Iris pigment epithelial cell (primary cell): ENCODE measurements at places on chromosomes 1 and 21.

GRCh38 chr21:25491267-25491666 is 116.0 kb downstream of the MRPL39 start:
- no peak for DNase-seq

DNA sequence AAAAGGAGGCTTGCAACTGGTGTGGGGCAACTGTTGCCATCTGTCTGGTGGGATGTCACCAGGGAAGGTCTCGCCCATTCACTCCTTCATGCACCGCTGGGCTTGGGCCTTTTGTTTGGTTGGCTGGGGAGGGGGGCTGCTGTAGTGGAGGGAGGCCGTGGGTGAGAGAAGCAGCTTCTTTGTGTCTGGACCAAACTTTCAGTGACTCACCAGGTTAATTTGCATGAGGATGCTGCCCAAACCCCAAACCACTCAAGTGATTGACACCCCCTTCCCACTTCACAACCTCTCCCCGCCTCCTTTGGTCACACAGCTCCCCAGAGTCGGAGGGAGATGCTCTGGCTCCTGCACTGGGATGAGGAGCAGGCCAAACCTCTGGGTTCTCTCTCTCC is 19.7 kb downstream of the BTG2 start:
- DNase-seq = no peak

DNA sequence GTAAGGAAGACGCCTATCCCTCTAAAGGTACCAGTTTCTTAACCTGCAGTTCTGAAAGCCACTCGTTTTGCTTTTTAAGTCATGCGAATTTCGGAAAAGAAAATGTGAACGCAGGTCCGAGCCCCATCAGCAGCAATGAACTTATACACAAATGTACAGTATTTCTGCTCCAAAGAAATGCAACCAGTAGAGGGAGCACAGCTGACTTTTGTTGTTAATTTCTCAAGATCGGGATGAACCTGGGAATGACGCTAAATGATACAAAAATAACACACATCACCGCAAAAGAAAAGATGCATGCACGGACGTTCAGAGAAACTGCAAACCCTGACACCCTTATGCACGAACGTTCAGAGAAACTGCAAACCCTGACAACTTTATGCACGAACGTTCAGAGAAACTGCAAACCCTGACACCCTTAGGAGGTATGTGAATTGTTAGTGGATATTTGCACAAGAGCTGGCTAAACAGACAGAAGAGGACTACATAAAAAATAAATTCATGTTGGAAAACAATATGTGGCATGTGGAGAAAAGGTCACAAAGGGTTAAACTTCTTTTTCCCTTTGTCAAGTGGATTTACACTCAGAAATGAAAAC is 3.5 kb upstream of the TIAM1 start:
- DNase-seq = peak; percentile 41

DNA sequence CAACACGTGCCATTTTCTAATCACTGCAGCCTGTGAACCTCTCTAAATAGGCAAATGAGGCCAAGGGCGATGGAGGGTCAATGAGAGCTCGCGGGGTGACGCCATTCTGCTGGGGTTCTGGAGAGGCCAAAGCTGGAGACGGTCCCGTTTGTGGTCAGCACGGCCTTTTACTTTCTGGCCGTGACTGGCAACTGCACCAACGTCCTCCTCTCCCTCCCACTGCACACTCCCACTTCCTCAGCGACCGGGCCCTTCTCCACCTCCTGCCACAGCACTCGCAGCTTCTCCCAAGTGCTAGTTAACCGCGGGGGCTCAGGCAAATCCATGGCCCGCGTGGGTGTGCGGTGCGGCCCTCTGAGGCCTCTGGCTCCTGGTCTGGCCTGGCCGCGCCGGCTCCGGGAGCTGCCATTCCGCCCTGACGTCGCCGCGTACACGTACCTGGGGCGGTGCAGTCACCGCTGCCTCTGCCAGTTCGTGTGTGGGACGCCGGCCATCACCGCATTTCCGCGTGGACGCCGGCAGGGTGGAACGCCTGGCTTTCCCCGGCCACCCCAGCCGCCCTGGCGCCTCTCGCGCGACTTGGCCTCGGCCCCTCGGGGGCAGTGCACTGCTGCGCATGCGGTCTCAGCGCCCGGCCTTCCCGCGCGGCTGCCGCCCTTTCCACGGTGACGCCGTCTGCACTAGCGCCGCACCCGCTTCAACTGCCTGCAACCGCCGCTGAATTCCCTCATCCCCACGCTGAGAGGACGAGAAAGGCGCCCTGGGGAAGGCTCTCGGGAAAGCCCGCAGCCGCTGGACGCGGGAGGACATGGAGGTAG is 18.2 kb downstream of the OR2C3 start:
- no peak for DNase-seq

DNA sequence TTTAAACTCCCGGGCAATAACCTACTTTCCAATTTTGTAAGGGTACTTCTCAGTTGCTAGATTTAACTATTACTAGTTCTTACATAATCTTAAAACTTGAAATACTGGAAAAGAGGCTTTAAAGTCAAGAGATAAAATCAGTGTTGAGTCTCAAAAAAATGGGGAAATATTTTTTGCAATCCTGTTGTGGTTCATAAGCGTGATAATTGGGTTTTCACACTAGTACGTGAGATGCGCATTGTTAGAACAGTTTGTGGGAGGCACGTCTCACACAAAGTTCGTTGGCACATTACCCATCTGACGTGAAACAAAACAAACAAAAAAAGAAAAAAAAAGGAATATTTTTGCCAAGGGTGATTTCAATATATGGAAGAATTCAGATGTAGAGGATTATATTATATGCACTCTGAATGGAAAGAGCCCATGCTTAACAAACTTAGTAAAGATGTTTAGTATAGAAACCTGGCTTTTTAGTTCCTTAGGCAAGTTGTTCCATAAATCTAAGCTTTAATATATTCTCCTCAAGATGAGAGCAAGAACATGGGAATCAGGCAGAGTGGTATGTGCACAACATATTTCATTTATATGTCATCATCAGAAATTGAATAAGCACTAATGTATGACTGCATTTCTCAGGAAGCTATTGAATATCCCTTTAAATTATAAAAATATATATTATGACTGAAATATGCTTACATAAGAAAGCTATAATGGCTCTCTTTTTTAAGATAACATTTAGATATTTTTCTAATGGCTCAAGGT is 73.9 kb upstream of the TNFSF4 start:
- peak; percentile 57 for DNase-seq

GRCh38 chr1:65243491-65243890 is 65.9 kb upstream of the DNAJC6 start:
- no peak for DNase-seq

- DNase-seq = no peak
Measured at GRCh38 chr1:71600023-71600422, 519.2 kb upstream of the ZRANB2 start.

DNA sequence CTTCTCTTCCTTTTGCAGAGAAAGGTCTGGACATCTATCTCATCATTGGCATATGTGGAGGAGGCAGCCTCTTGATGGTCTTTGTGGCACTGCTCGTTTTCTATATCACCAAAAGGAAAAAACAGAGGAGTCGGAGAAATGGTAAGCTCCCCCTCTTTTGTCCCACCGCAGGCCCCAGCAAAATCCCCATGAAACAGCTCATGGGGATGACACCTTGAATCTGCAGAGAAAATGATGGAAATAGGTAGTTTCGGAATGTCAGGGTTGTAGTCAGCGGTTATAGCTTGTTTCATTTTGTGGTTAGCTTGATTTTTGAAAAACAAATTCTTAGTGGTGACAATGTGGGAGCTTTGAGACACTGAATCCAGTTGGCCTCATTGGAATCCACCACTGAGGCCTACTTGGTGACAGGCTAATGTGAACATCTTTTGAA is 10.3 kb downstream of the CD2 start:
- DNase-seq = no peak

GRCh38 chr1:6489383-6489765 is 2.1 kb downstream of the PLEKHG5 start:
- no peak for DNase-seq

GRCh38 chr21:42164064-42164789 is 54.7 kb upstream of the ABCG1 start:
- peak; percentile 24 for DNase-seq

DNA sequence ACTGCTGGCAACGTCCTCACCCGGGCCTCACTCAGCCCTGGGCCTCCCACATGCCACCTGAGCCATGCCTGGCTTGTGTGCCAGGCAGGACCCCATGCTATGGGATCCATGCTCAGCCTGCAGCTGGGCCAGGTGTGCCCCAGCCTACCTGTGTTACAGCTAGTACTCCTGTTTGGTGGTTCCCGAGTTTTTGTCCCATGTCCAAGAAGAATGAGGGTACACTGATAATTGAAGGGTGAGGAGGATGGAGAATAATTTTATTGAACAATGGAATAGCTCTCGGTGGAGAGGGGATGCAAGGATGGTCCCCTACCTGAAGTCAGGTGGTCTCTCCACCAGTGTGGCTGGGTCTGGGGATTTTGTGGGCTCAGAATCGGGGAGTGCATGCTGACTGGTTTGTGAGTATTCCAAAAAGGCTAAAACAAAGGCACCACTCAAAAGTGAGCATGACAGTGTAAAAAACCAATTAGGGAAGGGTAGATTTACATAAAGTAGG is 137.9 kb downstream of the TNFSF18 start:
- DNase-seq = no peak

- DNase-seq = no peak
Measured at GRCh38 chr1:207883104-207883651, 27.7 kb downstream of the CD34 start.

GRCh38 chr1:151314137-151314875 is 12.9 kb downstream of the PI4KB start:
- DNase-seq = peak; percentile 71

GRCh38 chr1:55329091-55329490 is 113.9 kb upstream of the USP24 start:
- DNase-seq = no peak

GRCh38 chr1:71298633-71299032 is 217.8 kb upstream of the ZRANB2 start:
- peak; percentile 33 for DNase-seq

GRCh38 chr1:113760102-113761080 is 1.1 kb upstream of the PHTF1 start:
- no peak for DNase-seq

- peak; percentile 87 for DNase-seq
Measured at GRCh38 chr1:170729225-170730002, 65.5 kb downstream of the PRRX1 start.

DNA sequence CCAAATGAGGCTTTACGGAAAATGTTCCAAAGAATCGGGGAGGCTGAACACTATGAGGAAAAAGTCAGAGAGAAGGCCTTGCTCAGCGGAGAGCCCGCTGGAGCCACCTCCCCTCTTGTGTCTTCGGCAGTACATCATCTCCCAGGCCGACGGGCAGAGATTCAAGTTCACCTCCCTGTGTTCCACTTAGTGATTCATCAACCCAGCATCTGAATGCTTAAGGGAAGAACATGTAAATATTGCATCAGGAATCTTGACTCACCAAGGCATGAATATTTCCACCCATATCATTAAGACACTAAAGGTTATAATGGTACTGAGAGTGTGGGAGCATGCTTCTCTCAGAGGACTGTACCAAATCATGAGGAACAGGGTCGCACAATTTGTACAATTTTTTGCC is 172.5 kb downstream of the ST6GALNAC5 start:
- peak; percentile 100 for DNase-seq

- DNase-seq = no peak
Measured at GRCh38 chr1:212434992-212435391, 2.3 kb downstream of the NENF start.

DNA sequence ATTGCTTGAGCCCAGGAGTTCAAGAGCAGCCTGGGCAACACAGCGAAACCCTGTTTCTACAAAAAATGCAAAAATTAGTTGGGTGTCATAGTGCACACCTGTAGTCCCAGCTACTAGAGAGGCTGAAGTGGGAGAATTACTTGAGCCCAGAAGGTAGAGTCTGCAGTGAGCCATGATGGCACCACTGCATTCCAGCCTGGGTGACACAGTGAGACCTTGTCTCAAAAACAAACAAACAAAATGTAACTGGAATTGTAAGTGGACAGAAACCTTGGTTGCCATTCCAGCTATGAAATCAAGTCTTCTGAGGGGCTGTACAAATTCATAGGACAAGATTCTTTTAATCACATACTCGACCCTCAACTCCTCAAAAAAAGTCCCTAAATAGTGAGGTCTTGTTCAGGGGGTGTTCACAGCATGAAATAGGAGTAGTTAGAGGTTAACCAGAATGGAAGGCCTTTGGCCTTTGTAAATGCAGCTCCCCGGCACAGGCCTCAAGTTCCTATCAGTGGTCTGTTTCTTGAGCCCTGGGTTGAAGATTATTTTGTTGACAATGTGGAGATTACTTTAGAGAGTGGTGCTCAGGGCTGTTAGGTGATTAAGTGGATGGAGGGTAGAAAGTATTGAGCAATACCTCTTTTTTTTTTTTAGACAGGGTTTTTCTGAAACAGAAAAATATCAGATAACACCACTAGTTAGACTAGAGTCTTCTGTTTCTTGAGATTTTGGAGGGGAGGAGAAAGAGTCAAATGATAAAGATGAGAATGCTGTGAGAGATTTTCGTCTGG is 138.7 kb upstream of the ZNF648 start:
- DNase-seq = no peak

DNA sequence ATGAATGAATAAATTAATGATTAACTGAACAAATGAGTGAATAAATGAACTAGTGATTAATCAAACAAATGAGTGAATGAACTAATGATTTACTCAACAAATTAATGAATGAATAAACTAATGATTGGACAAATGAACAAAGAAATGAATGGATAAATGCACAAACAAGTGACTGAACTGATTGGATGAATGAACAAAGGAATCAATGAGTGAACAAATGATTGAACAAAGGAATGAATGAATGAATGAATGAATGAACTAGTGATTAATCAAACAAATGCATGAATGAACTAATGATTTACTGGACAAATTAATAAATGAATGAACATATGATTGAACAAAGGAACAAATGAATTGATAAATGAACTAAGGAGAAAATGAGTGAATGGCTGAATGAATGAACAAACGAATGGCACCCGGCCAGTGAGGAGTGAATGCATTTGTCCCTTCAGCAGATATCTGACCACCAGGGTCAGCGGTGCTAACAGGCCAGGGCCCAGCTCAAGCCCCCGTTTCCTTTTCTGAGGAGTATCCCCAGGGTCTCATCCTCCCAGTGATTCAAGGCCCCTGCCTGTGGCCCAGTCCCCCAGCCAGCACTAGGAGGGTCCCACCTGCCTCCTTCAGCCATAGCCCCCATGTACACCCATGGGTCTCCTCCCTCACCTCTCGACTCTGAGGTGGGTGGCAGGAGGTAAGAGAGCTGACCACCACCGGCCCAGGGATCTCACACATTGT is 49.9 kb downstream of the WNT9A start:
- no peak for DNase-seq

DNA sequence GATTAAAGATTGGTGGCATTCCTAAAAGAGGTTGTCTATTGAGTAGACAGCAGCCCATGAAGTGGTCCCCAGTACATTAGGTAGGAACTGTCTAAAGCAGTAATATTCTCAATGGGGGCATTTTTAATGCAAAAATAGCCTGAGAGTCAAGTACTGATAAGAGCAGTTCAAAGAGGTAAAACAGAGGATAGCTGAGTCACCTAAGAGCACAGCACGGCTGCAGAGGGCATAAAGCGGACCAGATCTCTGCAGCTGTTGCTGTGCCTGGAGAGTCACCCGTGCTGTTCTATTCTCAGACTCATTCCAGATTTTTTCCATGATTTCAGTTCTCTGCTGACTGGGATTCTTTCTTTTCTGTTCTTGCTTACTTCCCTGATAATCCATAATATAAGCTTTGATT is 313.2 kb downstream of the OLFM3 start:
- DNase-seq = no peak

- DNase-seq = no peak
Measured at GRCh38 chr21:32929633-32930038, 96.1 kb upstream of the OLIG2 start.

- no peak for DNase-seq
Measured at GRCh38 chr21:32349333-32349944, 43.4 kb downstream of the URB1 start.

- no peak for DNase-seq
Measured at GRCh38 chr1:19628879-19629278, 15.2 kb upstream of the NBL1 start.
